ENCODE measurements at places on chromosomes 11 and 22. TPM values are rescaled to one million over a fixed set of nuclear protein-coding genes. Genes with fewer than 3 reads are reported as not detected.

DNA sequence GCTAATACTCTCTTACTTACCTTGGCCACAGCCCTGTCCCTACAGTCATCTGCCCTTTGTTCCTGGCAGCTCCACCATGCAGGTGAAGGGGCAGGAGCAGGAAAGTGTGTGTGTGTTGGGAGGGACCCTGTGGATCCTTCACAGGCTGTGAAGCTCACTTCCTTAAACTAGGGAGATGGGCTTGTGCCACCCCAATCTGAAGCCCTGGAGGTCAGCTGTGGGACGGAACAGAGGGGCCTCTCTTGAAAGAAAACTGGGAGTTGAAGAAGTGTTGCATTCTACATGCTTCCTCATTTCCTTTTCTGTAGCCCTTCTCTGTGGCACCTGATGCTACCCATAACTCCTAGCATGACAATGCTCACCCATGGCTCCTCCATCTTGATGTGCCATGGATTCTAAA is 11.7 kb downstream of the FADS1 start:
- no peak for DNase-seq

The LGR4 gene
- total RNA-seq: 34.7 TPM

The SLC5A1 gene
- total RNA-seq: 0.23 TPM

GRCh38 chr22:43501878-43502277 is 90.1 kb downstream of the MPPED1 start:
- DNase-seq: no peak

The PRR33 gene
- total RNA-seq: not detected

The GP1BB gene
- total RNA-seq: 1.0 TPM

GRCh38 chr22:37922191-37922590 is 16.1 kb downstream of the MICALL1 start:
- no peak for DNase-seq

The UBQLNL gene
- total RNA-seq: not detected

DNA sequence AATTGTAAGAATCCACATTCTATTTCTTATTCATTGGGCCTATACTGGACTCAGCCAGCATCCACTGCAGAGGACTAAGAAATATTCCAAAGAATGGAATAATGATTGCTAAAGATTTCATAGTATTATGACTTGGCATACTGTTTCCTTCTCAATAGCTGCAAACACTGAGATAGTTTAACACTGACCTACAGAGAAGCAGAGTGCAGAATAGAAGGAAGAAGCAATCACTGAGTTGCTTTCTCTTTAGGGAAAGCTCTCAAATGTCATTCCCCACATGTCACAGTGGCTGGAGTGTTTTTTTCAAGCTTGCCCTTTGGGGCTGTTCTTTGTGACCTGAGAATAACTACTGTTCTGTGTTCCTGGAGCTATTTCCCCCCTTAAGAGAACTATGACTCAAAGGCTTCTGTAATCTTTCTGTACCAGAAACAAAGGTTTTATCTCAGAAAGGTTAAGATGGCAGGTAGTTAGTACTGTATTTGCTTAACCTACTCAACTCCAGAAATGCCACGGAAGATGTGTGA is 243.6 kb upstream of the LUZP2 start:
- DNase-seq: no peak

- DNase-seq: no peak
These were observed 133.8 kb upstream of the API5 start for GRCh38 chr11:43177975-43178374.

DNA sequence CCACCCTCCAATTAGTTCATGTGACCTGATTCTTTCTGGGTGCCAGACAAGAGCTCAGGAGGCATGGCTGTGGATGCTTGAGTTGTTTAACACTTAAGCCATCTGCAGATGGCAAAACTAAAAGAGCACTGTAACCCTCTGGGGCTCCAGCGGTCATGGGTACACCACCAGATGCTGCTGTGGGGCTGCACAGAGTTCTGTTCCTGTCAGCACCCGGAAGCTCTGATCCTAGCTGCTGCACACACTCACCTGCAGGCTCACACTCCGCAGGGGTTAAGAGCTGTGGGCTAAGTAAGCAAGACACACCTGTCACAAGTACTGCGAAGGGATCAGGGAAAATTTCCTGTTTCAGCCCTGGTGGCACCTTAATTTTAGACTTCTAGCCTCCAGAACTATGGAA is 307.8 kb downstream of the C11orf87 start:
- no peak for DNase-seq

- DNase-seq: no peak
These were observed 40.7 kb downstream of the CSTPP1 start for GRCh38 chr11:46977038-46977813.

The TSPAN32 gene
- total RNA-seq: 0.97 TPM

The SYT7 gene
- total RNA-seq: 32.8 TPM

DNA sequence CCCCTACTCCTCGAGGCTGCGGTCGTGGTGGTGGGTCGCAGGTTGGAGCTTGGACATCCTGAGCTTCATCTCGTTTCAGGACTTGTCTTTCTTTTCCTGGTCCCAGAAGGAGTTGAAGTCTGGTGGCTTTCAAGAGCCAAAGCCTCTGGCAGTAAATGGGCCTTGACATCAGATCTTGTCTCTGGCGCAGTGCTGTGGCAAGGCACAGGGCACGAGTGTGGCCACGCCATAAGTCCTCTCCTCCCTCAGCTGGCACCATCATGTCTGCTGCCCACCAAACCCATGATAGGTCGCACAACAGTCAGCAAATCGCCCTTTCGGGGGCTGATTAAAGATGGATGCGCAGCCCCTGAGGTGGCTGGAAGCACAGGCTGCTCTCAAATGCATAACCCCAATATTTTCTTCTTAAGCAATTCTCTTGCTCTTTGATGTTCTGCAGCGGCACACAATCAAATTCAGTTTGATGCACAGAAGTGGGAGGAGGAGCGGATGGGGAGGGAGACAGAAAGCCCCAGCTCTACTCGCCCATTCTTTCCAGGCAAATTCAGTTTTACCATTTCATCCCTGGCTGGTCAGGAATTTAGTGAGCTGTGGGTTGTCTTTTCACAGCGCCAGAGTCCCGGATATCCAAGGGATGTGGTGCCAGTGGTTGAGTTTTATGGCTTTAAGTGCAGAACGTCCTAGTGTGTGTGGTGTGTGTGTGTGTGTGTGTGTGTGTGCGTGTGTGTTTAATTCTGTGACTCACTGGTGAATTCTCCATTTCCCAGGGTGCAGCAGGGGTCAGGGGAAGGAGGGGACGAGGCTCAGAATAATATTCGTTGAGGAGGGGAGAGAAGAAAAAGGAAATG is 162.0 kb downstream of the DSCAML1 start:
- no peak for DNase-seq

The OVOL1 gene
- 21.2 TPM for total RNA-seq

The CATSPER1 gene
- not detected for total RNA-seq

GRCh38 chr11:27998552-27998951 is 109.4 kb downstream of the KIF18A start:
- no peak for DNase-seq

GRCh38 chr11:32847511-32847910 is 17.8 kb downstream of the PRRG4 start:
- no peak for DNase-seq

DNA sequence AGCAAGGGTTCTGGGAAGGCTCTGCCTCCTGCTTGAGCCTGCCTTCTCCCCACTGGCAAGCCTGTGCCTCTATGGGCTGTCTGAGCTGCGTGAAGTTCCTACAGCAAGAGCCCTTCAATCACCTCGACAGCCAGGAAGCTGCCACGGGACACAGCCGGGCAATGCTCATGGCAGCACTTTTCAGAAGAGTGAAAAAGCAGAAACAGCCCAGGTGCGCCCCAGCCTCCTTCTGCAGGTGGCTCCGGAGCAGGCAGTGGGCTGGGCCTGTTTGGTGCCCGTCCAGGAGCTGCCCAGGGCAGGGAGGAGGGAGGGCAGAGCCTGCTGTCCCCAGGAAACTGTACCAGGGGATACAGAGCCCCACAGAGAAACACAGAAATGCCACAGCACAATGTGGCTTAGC is 24.6 kb upstream of the COMT start:
- no peak for DNase-seq

The SLC25A45 gene
- total RNA-seq: 8.1 TPM

GRCh38 chr11:18617688-18618341 is 16.3 kb downstream of the SPTY2D1 start:
- DNase-seq: no peak

GRCh38 chr11:100205926-100206325 is 481.2 kb upstream of the ARHGAP42 start:
- no peak for DNase-seq

DNA sequence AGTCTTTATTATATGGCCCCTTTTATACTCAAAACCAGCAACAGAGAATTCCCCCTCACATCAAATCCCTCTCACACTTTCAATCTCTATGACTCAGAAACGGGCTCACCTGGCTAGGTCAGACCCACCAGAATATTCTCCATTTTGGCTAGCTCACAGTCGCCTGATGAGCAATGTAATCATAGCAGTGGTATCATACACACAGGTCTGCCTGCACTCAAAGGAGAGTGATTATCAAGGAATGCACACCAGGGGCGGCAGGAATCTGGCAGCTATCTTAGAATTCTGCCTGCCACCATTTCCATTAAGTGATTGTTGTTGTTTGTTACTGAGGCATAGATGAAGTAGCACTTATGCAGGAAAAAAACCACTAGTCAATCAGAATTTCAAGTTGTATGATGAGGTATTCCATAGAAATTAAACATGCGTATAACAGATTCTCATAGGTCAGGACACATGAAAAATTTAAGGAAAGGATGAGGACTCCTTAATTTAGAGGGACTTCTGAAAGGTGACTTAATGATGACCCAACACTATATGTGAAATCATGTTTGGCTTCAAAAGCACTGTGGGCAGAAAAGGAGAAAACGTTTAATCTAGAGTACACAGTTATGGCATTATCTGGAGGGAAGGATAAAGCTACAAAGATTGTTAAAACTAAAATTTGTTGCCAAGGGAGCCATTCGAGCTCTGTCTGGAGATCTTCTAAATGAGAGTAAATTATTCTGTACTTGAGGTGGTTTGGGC is 185.8 kb upstream of the DDI1 start:
- DNase-seq: no peak

DNA sequence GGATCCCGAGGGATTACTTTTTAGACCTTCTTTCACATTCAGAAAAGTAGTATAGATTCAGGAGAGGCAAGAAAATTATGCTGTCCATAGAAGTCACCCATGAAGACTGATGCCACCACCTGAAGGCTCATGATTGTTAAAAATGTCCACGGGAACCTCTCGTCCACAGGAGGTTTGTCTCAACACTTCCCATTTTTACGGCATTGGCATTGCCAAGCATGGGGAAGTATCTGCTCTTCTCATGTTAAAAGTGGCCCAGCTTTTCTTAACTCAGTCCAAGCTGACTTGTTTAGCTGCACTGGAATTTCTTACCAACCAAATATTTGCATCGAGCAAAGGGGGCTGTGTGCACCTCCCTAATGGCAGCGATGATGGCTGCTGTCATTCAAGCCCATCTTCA is 9.6 kb downstream of the CDPF1 start:
- DNase-seq: no peak

The PSMA1 gene
- total RNA-seq: 189 TPM

The STK33 gene
- 0.51 TPM for total RNA-seq

The OR2AT4 gene
- total RNA-seq: not detected

The OR2AG2 gene
- not detected for total RNA-seq

The TPBGL gene
- 0.19 TPM for total RNA-seq

- DNase-seq: no peak
These were observed 36.6 kb upstream of the NCR3LG1 start for GRCh38 chr11:17314904-17315426.

The F2 gene
- 60.0 TPM for total RNA-seq

GRCh38 chr11:122663056-122663740 is 7.7 kb downstream of the UBASH3B start:
- DNase-seq: no peak

DNA sequence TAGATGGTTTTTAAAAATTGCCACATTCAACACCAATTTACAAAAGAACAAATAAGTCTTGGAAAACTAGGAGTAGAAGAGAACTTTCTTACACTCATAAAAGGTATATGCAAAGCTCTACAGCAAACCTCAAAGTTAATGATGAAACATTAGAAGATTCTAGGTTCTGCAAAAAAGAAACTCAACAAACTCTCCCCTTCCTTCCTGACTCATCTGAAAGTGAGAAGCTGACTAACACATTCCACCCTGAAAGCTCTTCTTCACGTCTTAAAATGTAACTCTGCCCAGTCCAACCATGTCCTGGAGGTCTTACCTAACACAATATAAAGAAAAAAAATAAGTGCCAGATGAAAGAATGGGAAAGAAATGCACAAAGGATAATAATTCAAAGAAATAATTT is 218.9 kb upstream of the ISX start:
- DNase-seq: no peak

The DNAJB7 gene
- not detected for total RNA-seq

GRCh38 chr22:46851311-46851710 is 88.9 kb downstream of the TBC1D22A start:
- DNase-seq: no peak

The TIGD3 gene
- total RNA-seq: 3.2 TPM

The GGTLC2 gene
- 0.34 TPM for total RNA-seq

The CCDC88B gene
- total RNA-seq: 3.9 TPM

The KCNQ1 gene
- 1.0 TPM for total RNA-seq

The MS4A3 gene
- total RNA-seq: not detected

GRCh38 chr11:106271086-106271485 is 193.6 kb downstream of the AASDHPPT start:
- DNase-seq: no peak

The B4GAT1 gene
- total RNA-seq: 23.8 TPM

- no peak for DNase-seq
These were observed 10.4 kb downstream of the SEPTIN3 start for GRCh38 chr22:41979423-41980250.

- DNase-seq: no peak
These were observed 67.2 kb downstream of the SGSM1 start for GRCh38 chr22:24873226-24873625.

- no peak for DNase-seq
These were observed 25.1 kb upstream of the FJX1 start for GRCh38 chr11:35593143-35593542.

GRCh38 chr11:75855206-75855605 is 40.2 kb downstream of the UVRAG start:
- DNase-seq: no peak
